ENCODE measurements at places on chromosomes 1 and 21.

DNA sequence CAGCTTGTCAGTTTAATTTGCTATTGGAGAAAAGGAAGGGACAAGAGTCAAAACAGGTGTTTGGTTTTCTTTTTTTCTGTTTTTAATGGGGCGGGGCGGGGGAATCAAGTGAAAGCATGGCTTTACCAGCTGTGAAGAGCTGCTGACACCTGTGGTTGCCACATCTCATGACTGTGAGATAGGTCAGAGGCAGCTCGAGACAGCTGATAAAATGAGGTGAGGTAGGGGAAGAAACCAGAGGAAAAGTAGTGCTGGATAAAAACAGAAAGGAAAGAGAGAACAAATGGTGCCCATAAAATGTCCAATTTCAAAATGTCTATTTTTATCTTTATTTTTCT, 272.3 kb downstream of the NEGR1 start:
- DNase-seq, result no peak

DNA sequence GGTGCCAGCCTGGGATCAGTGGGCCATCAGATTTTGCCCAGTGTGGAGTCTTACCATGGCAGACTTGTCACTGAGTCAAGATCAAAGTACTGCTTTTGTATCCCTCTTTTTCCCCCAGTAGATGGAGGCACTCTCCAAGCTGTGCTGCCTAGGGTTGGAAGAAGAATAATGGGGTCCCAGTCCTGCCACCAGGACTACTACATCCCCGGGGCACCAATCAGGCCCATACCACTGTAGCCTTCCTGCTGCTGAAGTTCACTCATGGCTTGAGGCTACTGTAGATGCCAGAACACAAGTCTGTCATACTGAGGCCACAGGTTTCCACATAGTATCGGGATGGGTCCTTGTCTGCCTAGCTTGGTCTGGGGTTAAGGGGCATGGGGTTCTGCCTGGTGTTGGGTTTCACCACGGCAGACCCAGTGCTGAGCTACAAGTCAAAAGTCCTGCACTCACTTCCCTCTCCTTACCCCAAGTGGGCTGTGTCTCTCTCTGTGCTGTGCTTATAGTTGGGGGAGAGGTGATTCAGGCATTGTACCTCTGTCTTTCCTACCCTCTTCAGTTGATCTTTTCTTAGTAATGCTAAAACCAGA, 53.4 kb downstream of the PKN2 start:
- DNase-seq, result no peak

DNA sequence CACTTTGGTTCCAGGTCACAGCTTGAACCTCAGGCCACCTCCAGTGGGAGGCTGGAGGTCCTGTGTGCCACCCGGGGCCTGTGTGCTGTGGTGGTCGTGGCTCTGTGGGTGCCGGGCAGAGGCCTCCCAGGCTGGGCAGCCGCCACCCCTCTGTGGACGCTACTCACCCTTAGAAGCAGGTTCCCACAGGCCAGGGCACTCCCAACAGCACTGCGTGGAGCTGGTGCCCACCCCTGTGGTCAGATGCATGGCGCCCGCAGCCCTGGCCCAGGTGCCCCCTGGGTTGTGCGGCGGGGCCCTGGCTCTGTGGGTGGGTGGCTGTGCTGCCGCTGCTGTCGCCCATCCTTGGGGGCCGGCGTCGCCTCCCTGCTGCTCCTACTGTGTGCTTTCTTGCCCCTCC, 39.7 kb downstream of the SKI start:
- no peak for DNase-seq

- no peak for DNase-seq
Observed at GRCh38 chr1:229786974-229787610, 161.0 kb downstream of the URB2 start.

DNA sequence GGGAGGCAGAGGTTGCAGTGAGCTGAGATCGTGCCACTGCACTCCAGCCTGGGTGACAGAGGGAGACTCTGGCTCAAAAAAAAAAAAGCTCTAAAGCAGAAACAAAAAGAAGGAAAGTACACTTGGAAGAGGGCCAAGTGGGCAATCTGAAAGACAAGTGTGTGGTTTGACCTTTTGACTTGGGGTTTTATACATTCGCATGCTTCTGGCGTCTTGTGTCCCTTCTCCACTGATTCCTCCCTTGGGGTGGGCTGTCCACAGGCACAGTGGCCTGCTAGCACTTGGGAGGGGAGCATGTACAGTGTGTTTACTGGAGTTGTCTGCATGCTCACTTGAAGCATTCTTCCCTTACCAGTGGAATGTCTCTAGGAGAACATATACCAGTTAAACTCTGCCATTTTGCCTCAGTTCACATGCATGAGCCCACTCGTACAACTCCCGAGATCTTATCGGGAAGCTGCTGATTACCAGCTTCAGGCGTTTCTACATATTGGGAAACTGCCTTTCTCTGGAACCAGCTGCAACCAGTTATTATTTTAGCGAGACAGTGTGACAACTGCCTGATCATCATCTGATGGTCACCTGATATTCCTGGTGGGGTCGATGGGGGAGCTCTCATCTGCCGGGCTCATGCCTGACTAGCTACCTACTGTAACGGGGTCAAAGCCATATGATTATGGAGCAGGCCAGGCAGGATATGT, 113.5 kb upstream of the ZNF678 start:
- DNase-seq, result no peak

GRCh38 chr21:41133874-41134522, 34.0 kb upstream of the BACE2 start:
- DNase-seq, result no peak

GRCh38 chr1:244436336-244437085, 15.2 kb downstream of the ADSS2 start:
- no peak for DNase-seq

GRCh38 chr1:243501002-243501401, 245.2 kb downstream of the SDCCAG8 start:
- no peak for DNase-seq

DNA sequence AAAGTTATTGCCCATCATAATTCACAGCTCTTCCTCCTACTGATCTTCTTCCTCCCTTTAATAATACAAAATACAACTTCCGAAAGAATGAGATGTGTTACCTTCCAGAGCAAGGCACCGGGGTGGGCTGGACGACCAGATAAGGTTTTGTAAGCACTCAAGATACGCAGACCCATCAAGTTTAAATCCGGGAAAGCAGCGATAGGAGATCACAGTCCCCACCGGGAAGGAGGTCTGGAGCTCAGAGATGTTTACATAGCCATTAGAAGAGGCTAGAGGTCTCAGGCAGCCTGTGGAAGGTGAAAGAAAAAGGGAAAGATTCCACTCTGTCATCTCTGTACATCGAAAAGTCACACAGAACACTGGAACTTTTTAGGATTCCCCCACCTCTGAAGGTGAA, 99.4 kb downstream of the SUSD4 start:
- no peak for DNase-seq

- no peak for DNase-seq
Observed at GRCh38 chr21:35332841-35333426, 283.8 kb upstream of the RUNX1 start.

DNA sequence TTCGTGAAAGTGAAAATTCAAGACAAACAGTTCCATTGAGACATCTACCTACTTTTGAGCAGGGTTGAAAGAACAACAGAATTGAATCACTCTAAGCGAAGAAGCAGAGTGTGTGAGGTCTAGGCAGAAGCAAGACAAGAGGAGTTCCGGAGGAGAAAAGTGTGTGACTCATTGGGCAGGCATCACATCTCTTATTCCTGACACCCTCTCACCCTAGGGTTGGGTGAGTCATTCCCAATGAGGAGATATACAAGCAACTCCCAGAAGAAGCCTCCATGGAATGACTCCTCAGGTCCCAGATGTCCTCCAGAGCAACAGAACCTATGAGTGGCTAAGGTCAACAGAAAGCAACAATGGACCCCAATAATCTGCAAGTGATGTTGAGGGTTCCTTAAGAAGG, 138.1 kb downstream of the TPR start:
- DNase-seq, result no peak

All from C1 segment of cervical spinal cord (tissue), 14 donors.